ENCODE measurements at places on chromosomes 1 and 21.

DNA sequence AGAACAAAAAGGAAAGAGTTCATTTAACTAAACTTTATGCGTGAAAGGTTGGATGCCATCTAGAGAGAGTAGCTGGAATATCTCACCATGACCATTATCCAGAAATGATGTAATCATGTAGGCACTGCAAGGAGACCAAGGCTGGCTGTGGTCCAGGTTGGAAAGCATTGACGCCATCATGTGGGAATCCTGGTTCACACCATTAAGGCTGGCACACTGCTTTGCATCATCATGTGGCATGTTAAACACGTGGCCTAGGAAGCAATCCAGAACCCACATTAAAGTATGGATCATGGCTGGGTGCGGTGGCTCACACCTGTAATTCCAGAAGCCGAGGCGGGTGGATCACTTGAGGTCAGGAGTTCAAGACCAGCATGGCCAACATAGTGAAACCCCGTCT lies 4.3 kb downstream of the ADAMTS1 start:
- DNase-seq, result no peak

- peak; percentile 20 for DNase-seq
Observed at GRCh38 chr1:40344597-40344996, 27.5 kb upstream of the COL9A2 start.

- DNase-seq, result peak; percentile 66
Observed at GRCh38 chr1:111739194-111739924, at the start of gene INKA2. INKA2 (minus strand) TSS chr1:111739395; CDS start chr1:111739242, 153 bp downstream.

DNA sequence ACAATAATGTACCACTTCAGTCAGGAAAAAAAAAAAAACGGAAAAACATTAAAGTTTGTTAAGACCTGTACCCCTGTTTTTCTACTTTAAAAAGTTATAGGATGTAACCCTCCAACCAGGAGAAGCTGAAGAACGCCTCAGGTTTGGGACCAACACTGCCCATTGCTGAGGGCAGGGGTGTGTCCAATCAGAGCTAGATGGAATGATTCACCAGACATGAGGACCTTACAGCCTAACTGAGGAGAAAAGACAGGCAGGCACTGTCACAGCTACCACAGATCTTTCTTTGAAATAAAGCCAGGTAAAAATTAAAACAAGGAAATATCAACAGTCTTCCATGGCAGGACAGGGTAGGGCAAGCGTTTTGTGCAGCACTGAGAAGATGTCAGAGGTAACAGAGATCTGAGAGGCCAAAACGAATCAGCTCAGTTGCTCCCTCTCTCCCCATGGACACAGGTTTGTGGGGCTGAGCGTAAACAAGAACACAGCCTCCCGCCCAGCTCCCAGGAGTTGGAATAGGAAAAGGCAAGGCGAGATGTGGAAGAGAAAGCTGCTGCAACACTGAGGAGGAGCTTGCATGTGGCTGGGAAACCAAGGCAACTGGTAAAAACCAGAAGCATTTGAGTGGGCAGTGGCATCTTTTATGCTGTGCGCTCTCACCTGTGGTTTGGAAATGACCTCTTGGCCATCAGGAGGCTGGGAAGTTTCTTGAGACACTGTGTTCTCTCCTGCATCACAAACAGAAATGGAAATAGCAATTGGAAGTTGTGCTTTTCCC lies 34.0 kb downstream of the SEC16B start:
- no peak for DNase-seq

DNA sequence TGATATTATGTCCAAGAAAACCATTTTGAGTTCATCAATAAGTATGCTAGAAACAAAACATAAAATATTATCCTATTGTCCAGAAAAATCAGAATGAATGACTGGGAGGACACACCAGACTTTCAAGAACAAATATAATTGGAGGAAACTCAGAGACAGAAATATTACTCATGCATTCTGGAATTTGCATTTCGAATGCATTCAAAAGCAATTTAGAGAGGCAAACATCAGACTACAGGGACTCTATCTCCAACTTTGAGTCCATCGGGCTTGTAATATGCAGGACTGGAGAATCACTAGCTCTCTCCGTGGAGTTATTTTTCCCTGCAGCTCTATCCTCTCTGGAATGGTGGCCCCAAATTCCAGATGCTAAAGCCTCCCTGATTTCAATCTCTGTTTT lies 161.8 kb downstream of the CDC42BPA start:
- DNase-seq, result no peak

DNA sequence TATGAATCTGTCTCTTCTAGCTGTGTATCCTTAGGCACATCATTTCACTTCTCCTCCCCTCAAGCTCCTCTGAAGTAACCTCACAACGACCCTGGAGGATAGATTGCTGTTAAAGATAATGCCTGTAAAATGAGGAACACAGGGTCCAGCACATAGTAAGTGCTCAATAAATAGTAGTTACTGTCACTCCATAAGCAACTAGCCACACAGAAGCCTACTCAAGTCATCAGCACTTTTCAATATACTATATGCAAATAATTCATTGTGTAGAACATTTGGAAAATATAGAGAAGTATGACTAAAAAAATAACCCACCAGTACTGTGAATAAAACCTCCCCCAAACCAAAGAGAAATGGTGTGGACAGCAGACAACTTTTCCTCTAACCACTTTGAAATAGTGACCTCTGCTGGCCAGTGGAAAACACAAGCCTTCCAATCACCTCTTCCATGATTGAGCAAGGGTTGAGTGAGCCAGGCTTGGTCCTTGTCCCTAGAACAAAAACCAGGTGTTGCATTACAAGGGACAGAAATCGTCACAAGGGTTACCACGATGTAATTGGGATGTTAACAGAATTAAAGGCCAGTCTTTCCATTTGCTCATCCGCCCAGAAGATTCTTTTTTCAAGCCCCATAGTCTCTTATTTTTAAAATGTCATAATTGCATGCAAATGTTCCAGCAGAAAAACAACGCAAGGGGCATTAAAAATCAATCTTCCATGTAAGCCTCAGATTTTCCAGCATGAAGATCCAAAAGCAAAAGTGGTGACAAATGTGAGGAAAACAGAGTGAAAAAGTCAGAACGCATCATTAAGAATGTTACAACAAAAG lies 15.7 kb upstream of the GLIS1 start:
- no peak for DNase-seq

GRCh38 chr1:183670169-183670568 lies 17.1 kb upstream of the APOBEC4 start:
- no peak for DNase-seq

DNA sequence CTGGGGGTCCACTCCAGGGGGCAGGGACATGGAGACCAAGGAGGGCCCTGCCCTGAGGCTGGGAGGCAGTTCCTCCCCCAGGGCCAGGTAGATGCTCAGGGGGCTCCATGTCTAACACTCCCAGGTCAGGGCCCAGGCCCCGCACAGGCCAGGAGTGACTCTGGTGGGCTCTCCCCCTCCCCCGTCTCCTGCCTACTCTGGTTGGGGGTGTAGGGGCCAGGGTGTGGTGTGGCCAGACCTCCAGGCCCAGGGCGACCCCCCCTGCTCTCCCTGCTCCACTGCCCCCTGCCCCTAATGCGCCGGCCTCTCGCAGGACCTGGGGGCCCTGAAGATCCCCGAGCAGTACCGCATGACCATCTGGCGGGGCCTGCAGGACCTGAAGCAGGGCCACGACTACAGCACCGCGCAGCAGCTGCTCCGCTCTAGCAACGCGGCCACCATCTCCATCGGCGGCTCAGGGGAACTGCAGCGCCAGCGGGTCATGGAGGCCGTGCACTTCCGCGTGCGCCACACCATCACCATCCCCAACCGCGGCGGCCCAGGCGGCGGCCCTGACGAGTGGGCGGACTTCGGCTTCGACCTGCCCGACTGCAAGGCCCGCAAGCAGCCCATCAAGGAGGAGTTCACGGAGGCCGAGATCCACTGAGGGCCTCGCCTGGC lies 19.7 kb upstream of the CCDC27 start:
- no peak for DNase-seq

GRCh38 chr1:70909262-70909822 lies 138.3 kb downstream of the PTGER3 start:
- no peak for DNase-seq

DNA sequence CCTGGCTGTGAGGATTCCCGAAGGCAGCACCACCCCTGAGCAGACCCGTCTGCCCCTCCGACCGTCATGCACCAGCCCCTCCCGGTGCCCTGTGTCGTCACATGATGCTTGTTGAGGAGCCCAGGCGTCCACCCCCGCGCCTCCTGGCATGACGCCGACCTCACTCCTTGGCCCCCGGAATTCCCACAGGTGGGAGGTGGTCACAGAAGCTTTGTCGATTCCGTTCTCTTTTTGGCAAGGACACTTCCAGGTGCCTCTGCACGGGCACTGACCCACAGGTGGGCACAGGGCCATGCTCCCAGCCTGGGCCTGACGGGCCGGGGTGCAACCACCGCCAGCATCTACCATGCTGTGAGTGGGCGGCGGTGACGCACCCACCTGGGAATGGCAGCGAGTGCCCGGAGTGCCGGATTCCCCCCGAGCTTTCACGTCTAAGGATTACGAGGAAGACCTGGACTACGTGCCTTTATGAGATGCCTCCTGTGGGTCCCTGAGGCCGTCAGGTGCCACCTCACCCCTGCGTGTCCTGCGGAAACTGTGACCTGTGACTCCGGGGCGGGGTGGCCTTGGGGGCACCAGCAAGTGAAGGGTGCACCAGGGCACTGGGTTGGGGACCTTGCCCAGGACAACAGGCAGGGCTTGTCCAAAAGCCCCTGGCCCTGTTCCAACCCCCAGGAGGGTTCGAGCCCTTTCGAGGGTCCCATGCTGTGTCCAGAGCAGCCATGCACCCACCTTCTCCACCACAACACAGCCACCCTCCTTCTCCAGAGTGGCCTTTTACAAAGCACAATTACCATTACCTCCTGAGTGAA lies 31.4 kb upstream of the COL6A1 start:
- DNase-seq, result no peak

DNA sequence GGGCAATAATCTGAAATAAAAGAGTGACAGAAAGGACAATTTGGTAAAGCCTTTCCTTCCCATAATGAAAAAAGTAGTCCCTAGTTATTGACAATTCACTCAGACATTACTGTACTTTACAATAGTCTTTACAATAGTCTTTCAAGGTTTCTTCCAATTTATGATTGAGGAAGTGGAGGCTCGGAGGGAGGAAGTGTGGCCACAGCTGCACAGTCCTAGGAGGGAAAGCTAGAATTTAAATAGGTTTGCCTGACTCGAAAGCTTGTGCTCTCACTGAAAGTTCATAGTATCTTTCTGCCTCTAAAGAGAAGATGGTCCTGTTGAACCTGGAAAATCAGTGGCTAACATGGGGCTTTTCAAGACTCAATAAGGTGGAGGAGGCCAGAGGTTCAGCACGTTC lies 203.2 kb downstream of the SDCCAG8 start:
- no peak for DNase-seq

- no peak for DNase-seq
Observed at GRCh38 chr21:42222821-42223390, 4.0 kb downstream of the ABCG1 start.

- no peak for DNase-seq
Observed at GRCh38 chr1:6317098-6317760, 56.3 kb upstream of the GPR153 start.

- no peak for DNase-seq
Observed at GRCh38 chr1:23452011-23452411, 27.5 kb upstream of the TCEA3 start.

DNA sequence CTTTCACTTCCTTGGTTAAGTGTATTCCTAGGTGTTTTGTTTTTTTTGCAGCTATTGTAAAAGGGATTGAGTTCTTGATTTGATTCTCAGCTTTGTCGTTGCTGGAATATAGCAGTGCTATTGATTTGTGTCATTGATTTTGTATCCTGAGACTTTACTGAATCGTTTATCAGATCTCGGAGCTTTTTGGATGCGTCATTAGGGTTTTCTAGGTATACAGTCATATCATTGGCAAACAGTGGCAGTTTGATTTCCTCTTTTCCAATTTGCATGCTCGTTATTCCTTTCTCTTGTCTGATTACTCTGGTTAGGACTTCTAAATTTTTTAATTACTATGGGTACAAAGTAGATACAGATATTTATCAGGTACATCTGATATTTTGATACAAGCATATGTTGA lies 75.4 kb downstream of the SLC35A3 start:
- DNase-seq, result no peak

DNA sequence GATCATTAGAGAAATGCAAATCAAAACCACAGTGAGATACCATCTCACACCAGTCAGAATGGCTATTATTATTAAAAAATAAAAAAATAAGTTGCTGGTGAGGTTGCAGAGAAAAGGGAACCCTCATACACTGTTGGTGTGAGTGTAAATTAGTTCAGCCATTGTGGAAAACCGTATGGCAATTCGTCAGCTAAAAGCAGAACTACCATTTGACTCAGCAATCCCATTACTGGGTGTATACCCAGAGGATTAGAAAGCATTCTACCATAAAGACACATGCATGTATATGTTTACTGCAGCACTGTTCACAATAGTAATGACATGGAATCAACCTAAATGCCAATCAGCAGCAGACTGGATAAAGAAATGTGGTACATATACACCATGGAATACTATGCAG lies 42.2 kb downstream of the GIPC2 start:
- no peak for DNase-seq

- no peak for DNase-seq
Observed at GRCh38 chr1:114331936-114332335, 178.3 kb upstream of the SYT6 start.

DNA sequence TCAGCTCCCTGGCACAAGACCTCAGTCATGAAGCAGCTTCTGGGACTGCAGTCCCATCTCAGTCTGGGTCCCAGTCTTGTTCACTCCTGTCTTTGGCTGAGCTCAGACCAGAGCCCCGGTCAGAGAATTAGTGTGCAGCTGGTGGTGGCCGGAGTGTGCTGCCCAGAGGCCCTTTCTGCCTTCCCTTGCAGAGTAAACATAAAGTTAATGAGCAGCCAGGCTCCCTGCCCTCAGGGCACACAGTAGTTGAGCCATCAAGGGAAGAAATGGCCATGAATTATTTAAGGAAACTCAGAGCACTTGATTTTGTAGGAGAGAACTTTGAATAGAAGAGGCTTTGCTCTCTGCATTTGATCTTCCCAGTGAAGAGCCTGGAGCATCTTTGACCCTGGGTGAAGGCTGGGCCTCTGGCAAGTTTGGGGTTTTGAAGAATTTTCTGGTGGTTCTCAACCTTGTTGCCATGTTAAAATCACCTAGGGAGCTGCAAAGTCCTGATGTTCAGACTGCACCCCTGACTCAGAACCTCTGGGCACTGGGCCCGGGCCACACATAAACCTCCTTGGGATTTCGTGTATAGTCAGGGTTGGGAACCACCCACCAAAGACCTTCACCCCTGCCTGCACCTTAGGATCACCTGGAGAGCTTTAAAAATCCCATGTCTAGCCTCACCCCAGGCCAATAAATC lies 26.4 kb upstream of the SELENON start:
- no peak for DNase-seq

- DNase-seq, result no peak
Observed at GRCh38 chr1:27650539-27651175, 15.7 kb upstream of the FGR start.

- DNase-seq, result no peak
Observed at GRCh38 chr1:17690906-17691634, 64.1 kb upstream of the ACTL8 start.

GRCh38 chr1:87329526-87330056 lies 911 bp downstream of the LMO4 start:
- DNase-seq, result no peak

Measured in stimulated activated CD8-positive, alpha-beta memory T cell treated with anti-CD3 and anti-CD28 coated beads, Interleukin-7, amount 100 ng/mL, for 48 hours (primary cell).